ENCODE measurements at places on chromosomes 11 and 22. TPM values are rescaled to one million over a fixed set of nuclear protein-coding genes. Genes with fewer than 3 reads are reported as not detected.

The UCP3 gene
- total RNA-seq, result 1.6 TPM

The ASPHD2 gene
- 1.4 TPM for total RNA-seq

The CSF2RB gene
- 1.4 TPM for total RNA-seq

The PRDX5 gene
- 182 TPM for total RNA-seq

The BEST1 gene
- 4.0 TPM for total RNA-seq

The RCOR2 gene
- total RNA-seq, result 0.58 TPM

The SPI1 gene
- total RNA-seq, result 4.2 TPM

The OR52I2 gene
- total RNA-seq, result not detected

The EMSY gene
- 39.8 TPM for total RNA-seq

The VSIG10L2 gene
- total RNA-seq, result not detected

The OR51A7 gene
- total RNA-seq, result not detected

- no peak for ATAC-seq
Measured at GRCh38 chr22:49112176-49112575, 715.5 kb downstream of the BRD1 start.

GRCh38 chr11:59197991-59198390, 14.7 kb downstream of the MPEG1 start:
- peak; percentile 79 for ATAC-seq

DNA sequence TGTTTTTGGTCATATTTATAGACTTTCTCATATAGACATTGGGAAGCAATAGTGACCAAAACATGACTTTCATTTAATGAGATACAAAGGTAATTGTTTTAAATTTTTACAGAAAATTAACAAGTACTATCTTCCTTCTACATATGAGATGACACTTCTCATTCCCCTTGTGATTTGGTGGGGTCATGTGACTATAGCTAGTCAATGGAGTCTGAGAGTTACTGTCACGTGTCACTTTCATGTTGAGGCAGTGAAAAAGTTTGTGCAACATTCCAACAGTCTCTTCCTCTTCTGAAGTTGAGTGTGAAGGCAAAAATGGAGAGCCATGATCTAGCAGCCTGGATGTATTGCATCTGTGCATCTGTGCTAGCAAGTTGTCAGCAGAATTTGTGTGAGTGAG, 618.3 kb upstream of the LRRC4C start:
- ATAC-seq, result no peak

GRCh38 chr22:49807780-49808708, 19.6 kb downstream of the BRD1 start:
- ATAC-seq, result no peak

GRCh38 chr11:72227316-72228228, 3.0 kb downstream of the INPPL1 start:
- ATAC-seq, result no peak

GRCh38 chr11:58621586-58622262, 741 bp upstream of the CNTF start:
- no peak for ATAC-seq

DNA sequence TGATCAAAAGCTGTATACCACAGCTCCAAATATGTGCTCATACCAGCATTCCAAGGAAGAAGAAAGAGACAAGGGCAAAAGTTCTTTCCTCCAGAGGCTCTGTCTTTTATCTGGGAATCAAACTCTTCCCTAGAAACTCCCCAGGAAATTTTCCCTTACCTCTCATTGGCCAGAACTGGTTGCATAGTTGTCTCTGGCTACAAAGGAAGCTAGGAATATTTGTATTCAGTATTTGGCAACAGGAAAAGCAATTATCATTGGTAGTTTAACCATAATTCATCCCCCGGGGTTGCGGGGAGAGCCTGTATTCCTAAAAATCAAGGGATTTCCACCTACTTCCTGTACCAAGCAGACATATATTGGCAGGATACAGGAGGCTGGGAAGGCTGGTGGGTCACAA, 10.5 kb upstream of the ZFTA start:
- no peak for ATAC-seq

GRCh38 chr11:64372021-64372420, 13.1 kb downstream of the RPS6KA4 start:
- ATAC-seq, result no peak

DNA sequence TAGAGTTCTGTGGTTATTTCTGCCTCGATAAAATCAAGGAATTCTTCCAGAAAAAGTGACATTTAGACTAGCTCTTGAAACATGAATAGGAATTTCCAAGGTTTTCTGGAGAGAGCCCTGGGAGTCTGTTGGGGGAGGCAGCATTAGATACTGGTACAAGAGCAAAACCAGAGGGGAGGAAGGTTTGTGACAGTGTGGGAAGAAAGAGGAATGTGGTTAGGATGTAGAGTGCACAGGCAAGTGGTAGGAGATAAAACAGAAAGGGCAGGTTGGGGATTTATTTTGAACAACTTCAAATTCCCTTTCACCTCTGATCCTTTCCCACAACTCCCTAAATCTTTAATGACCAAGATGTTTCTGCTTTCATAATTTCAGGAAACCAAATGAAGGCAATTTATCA, 588.4 kb downstream of the METTL15 start:
- no peak for ATAC-seq

DNA sequence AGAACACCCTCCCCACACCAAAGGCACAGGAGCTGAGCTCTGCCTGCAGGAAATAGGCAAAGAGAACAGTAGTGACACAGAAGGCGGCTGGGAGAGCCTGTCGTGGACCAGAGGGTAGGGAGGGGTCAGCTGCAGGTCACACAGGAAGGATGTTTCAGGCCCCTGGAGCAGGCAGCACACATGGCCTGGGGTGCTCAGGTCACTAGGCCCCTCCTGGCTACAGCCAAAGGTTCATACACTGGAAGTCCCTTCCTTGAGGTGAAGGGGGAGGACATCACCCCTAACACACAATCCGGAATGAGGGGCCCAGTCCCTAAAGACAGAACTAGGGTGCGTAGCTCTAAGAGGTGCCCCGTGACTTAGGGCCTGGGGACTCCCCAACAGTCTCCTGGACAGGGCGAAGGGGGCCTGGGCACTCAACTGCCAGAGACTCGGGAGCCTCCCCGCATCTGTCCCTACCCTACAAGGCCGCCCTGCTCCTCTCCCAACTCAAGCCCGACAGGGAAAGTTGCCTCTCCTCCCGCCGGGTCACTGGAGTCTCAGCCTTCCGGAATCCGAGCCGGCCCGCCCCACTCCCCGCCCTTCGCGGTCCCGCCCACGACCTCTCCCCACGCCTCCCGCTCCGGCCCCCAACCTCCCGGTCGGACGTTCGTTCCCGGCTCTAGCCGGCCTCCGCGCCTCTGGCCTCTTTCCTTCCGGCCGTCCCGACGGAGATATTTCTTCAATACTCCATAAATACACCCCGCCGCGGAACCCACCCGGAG, at the start of gene CYB5R2:
Gene CYB5R2, minus strand, starts transcription at position 541 of the 764 bp plus-strand sequence. CDS start 675 bp downstream, outside the sequence.
- peak; percentile 77 for ATAC-seq

- no peak for ATAC-seq
Measured at GRCh38 chr11:130529366-130529765, 80.9 kb downstream of the ADAMTS15 start.

- ATAC-seq, result no peak
Measured at GRCh38 chr11:68396516-68396915, 64.0 kb upstream of the PPP6R3 start.
